ENCODE measurements at places on chromosomes 5 and 9.
A peak's percentile ranks its signal among the peaks of the same experiment; 100 is the strongest.

GRCh38 chr5:115168829-115169486, 750 bp downstream of the TRIM36 start:
- no peak for DNase-seq

DNA sequence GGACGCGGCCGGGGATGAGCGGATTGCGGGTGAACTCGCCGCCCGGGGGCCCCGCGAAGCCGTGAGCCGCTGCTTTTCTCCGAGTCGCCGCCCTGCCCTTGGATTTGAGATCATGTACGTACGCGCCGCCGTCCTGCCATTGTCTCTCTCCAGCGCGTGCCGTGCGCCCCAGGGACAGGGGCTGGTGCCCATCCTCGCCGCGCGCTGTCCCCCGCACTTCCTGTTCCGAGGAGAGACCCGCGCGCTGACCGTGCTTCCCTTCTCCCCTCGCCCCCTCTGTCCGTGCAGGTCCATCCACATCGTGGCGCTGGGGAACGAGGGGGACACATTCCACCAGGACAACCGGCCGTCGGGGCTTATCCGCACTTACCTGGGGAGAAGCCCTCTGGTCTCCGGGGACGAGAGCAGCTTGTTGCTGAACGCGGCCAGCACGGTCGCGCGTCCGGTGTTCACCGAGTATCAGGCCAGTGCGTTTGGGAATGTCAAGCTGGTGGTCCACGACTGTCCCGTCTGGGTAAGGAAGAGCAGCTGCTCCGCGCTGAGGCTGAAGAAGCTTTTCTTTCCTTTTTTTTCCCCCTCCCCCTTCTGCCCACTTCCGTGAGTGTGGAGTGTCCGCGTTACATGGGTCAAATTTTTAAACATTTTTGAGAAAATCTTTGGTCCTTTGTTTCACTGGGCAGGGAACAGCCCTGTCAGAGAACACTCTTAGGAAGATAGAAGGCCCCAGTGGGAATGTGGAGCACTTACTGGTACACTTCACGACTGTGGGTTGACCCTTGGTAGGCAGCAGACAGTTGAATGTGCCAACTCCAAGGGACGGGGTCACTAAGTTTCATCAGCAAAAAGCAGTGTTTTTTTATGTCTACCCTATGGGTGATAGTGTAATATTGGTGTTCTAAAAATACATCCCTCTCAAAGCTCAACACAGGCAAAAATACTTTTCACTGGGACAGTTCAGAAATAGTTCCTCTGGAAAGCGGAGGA, 727 bp downstream of the RHOBTB3 start:
- DNase-seq = no peak

- DNase-seq = no peak
Measured at GRCh38 chr5:92421942-92422341, 1038.8 kb upstream of the ARRDC3 start.

DNA sequence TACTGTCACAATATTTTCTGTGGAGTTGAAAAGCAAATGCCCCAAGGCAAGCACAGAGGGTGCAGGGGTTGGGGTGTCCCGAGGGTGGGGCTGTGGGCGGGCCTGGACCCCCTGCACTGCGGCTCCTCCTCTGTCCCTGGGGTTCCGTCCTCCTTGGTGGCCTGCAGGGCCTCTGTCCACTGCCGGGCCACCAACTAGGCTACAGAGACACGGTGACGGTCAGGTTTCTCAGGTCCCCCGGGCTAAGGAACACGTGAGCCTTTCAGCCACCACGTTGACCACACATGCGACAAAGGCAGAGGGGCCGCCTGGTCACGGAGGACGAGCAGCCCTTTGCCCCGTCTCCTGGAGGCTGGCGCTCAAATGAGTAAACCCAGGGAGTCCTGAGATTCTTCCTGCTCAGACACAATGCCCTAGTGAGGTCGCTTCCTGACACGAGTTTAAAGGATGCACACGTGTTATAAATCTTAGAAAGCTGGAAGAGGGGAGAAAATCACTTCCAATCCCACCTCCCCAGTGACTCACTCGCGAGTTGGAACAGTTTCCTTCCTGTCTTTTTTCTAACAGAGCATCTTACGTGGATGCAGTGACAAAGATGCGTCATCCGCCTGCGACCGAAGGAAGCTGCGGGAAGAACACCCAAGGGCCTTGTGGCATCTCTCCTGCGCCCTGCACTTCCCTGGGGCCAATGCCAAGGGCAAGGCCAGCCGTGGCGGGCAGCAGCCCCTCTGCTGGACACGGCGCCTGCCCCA, 24.8 kb upstream of the OBP2B start:
- no peak for DNase-seq

DNA sequence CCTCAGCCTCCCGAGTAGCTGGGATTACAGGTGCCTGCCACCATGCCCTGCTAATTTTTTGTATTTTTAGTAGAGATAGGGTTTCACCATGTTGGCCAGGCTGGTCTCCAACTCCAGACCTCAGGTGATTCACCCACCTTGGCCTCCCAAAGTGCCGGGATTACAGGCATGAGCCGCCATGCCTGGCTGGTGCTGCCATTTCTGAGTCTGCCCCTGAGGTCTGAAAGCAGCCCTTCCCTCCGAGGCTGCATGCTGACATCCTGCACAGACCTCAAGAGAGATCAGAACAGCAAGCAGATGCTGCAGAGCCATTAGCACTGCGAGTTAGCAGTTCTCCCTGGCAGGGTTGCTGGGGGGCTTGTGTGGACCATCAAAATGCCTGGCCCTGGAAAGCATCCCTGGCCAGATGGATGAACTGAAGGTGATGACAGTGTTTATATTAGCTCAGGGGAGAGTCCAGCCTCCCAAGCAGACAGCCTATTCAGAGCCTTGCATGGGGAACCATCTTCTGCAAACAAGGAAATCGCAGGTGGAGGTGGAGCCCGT, 176.5 kb upstream of the PANK3 start:
- no peak for DNase-seq

DNA sequence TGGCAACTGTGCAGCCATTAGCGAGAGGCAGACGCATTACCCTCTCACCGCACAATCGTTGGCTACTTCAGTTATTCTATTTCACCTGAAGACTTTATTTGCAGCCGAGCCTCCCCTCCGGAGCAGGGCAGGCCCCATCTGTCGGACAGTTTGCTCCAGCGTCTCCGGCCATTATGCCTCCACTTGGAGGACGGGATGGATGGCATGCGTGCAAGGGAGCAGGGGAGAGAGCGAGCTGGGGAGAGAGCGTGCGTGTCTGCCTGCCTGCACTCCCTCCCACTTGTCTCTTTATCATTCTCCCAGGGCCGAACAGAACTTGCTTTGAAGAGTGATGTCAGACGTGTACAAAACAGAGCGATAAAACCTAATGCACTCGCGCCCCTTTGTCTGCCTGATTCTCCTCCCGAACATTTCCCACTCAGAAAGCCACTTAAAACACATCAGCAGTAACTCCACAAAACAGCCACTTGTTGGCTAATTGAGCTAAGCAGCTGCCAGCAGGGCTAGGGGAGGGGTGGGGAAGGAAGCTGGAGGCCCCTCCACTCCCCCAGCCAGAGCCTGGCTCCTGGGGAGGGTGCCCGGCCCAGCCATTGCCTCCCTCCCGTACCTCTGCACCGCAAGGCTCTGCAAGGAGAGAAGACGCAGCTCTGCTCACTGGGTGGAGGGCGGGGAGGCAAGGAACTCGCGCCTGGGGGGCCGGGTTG, 43.4 kb upstream of the FUBP3 start:
- DNase-seq = peak; percentile 94

DNA sequence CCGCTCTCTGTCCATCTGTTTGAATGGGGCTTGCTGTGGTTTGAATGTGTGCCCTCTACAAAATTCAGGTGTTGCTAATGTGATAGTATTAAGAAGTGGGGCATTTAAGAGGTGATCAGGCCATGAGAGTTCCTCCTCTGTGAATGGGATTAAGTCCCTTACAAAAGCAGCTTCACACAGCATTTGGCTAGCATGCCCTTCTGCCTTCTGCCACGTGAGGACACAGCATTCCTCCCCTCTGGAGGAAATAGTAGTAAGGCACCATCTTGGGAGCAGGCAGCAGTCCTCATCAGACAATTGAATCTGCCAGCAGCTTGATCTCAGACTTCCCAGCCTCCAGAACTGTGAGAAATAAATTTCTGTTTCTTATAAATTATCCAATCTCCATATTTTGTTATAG, 540.2 kb downstream of the CSNK1G3 start:
- DNase-seq = no peak

GRCh38 chr5:39102684-39103155, 28.5 kb upstream of the RICTOR start:
- DNase-seq = no peak

DNA sequence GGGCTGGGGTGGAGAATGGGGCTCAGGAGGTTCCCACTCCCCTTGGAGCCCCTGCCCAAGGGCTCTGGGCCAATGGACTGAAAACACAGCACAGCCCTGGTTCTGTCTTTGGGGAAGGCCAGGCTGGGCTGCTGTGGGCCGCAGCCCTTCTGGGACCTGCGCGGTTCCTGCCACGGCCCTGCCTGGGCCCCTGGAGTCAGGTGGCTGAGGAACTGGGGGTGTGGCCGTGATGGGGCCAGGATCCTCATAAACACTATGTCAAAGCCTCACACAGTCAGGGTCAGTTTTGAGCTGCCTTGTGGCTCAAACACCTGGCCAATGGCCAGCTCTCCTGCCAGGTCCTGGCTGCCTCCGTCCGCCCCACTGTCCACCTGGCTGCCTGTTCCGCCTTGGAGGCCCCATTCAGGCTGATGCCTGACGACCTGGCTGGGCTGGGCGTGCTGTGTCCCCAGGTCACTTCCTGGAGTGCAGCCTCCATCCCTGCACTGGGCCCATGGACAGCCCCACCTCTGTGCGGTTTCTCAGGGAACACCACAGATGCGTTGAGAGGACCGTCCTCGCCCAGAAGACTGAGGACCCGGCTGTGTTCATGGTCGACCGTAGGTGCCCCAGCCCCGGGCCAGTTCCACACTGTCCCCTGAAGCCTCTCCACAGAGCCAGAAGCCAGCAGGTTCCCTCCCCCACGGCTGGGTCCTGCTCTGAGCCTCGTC, 27.5 kb downstream of the PAEP start:
- no peak for DNase-seq

DNA sequence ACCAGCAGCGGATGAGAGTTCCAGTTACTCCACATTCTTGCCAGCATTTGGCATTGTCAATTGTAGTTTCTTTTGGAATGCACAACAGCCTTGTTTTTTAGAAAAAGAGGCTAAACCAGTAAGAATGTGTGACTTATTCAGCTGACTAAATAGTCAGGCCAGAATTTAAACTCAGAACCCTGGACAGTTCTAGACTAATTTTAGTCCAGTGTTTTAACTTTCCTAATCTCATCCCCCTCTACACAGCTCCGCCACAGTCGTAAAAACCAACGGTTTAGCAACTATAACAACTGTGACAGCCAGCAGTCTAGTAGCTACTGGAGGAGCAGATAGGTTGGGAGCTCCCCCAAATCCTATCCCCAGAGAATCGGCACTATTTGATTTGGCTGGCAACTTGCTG, 103.7 kb downstream of the FOXD1 start:
- no peak for DNase-seq

DNA sequence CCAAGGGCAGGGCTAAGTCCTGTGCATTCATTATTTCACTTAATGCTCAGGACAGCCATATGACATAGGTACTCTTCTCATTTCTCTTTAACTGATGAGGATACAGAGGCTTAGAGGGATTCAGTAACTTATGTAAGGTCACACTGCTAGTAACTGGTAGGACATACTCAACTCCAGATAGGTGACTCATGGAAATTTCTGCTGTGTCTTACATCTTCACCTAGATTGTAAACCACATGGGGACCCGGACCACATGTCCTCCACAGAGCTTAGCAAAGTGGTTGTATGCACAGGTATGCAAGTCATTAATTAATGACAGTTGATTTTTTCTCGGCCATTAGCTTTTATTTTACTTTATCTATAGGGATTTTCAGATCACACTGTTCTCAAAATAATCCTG, 29.3 kb downstream of the SLC1A1 start:
- DNase-seq = no peak

- DNase-seq = no peak
Measured at GRCh38 chr5:401146-402034, 41.6 kb upstream of the EXOC3 start.

- DNase-seq = no peak
Measured at GRCh38 chr5:179418972-179419371, 73.7 kb upstream of the ADAMTS2 start.

DNA sequence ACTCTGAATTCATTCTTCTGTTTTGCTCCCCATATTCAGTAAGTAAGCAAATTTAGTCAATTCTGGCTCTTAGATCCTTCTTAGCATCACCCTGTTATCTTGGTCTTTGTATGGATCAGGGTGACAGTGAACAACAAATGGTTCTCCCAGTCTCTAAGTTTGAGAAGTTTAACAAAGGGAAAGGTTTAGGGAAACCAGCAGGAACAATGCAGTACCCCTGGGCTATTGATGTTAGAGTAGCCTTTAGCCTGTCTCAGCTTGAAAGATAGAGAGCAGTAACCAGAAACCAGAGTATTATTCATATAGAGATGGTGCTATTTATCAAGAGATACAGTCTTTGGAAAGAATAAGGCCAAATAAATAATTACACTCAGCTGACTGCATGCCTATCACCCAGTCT, 241.8 kb downstream of the CDH12 start:
- DNase-seq = no peak

GRCh38 chr5:110561510-110561909, 165.0 kb downstream of the TMEM232 start:
- DNase-seq = no peak

DNA sequence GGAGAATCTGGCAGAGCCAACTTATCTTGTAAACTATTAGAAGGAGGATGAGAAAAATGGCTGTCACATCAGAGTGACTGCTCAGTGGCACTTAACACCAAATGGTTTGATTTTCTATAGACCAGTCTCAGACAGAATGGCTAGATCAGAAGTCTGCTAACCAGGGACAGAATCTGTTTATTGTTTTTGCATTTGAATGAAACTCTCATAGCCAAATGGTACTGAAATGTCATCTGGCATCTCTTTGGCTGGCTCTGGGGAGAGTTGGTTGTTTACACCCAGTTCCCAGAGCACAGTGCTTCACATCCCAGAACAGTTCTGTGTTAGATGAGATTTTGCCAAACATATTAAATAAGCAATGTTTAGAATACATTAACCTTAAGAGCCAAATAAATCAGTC, 106.6 kb upstream of the HMHB1 start:
- DNase-seq = no peak

DNA sequence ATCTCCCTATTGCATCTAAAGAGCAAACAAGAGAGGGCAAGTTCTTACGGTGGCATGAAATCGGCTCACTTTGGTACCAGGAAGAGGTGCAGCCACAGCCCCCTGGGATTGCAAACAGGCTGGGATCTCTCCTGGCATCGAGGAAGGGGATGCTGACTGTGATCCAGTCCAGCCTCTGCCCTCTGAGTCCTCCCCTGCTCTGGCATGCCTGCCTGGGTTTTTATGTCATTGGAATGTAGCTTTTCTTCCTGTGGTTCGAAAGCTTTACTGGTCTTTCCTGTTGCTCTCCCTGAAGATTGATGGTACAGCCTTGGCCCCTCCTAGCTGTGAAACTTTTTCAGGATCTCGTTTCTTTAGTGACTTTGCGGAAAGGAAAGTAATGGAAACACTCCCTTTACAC, 6.6 kb downstream of the SLC46A2 start:
- no peak for DNase-seq

DNA sequence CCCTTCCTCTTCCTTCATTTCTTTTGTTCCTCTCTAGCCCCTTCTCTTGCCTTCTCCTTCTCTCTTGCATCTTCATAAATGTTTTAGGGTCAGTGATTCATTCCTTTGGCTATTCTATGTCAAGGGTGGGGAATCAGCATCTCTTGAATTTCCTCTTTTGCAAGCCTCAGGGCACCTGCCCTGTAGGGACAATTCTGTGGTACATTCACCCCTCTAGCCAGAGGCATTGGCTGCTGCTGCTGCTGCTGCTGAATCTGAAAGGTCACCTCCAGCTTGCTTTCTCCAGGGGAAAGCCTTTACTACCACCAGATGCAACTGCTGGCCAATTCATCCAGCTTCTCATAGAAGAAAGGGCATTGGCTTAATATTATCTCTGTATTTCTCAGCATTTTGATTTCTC, 87.3 kb downstream of the INSYN2B start:
- no peak for DNase-seq

Measured in NCI-H1417 treated with DMSO at 0.1 percent for 48 hours (cell line).